ENCODE measurements at places on chromosomes 5 and 9.

DNA sequence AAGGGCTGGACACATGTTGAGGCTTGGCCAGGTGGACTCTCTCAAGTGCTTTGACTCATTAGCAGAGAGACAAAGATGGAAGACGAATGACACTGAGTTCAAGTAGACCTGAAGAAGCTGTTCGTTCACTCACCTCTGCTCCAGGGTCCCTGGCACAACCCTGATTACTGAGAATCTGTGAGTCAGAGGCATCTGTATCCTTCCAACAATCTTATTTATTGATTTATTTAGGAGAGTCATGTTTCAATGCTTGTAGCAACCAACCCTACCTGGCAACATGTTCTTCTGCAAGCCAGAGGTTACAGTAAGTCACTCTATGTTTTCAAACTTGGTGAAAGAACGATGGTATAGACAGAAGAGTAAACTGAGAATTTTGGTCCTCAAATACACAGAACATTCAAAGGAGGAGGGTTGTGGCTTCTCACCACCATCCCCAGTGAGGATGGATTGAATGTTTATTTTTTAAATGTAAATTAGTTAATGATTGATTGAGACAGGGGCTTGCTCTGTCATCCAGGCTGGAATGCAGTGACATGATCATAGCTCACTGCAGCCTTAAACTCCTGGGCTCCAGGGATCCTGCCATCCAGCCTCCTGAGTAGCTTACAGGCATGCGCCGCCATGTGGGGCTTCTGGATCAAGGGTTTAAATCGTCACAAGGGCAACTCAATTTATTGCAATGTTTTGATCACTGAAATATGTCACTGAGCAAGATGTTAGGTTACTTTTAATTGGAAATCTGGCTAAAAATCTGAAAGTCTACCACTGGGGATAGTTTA, 55.7 kb upstream of the CARTPT start:
- no peak for DNase-seq

DNA sequence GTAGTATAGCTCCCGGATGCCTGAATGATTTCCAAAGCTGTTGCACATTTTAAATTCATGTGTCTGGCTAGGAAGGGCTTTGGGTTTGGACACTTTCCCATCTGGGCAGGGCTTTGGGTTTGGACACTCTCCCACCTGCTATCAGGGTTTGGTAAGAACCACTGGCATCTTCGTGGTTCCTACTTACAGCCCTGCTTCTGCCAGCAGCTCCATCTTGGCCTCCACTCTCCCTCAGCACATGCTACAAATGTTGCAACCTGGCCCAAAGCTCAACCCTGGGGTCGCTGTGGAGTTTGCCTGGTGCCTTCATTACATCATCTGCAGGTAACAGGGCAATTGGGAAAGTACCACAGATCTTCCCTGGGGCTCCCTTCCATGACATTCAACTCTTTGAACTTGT, 3.5 kb downstream of the TMCO6 start:
- no peak for DNase-seq

- DNase-seq: no peak
Measured at GRCh38 chr9:88923092-88923491, 68.2 kb upstream of the S1PR3 start.

- no peak for DNase-seq
Measured at GRCh38 chr5:110963495-110963894, 108.0 kb upstream of the TSLP start.

DNA sequence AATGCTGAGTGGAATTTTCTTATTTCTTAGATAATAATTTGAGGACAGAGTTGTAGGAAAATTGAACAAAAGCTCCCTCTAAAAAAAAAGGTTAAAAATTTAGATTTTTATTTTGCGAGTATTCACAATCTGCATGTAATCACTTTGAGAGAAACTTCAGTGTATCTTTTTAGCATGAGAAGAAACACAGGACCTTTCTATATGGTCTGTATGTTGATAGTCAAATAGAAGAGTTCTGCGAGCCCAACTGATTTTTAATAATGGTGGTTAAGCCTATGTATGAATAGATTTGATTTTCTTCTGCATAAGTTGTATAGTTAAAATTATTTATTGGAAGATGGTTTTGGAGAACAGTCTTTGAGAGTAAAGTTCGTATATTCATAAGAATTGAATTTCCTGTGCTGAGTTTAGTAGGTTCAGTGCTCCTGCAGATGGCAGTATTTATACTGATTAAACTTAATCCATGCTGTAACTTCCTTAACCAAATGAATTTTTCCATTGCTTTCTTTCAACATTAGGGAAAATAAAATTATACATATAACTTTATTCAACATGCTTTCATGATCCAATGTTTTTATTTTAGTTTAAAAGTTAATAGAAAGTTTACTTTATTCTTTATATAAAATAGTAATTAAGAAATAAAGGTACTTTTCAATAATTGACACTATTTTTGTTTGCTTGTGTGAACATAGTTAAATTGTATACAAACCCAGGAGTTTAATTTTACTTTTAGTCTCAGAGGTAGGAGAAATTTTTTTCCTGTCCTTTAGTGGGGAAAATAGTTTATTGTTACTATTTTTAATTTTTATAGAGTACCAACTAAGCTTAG, 19.6 kb downstream of the TCERG1 start:
- no peak for DNase-seq

All from D341Med (cell line).